ENCODE measurements at places on chromosomes 2 and 18.

DNA sequence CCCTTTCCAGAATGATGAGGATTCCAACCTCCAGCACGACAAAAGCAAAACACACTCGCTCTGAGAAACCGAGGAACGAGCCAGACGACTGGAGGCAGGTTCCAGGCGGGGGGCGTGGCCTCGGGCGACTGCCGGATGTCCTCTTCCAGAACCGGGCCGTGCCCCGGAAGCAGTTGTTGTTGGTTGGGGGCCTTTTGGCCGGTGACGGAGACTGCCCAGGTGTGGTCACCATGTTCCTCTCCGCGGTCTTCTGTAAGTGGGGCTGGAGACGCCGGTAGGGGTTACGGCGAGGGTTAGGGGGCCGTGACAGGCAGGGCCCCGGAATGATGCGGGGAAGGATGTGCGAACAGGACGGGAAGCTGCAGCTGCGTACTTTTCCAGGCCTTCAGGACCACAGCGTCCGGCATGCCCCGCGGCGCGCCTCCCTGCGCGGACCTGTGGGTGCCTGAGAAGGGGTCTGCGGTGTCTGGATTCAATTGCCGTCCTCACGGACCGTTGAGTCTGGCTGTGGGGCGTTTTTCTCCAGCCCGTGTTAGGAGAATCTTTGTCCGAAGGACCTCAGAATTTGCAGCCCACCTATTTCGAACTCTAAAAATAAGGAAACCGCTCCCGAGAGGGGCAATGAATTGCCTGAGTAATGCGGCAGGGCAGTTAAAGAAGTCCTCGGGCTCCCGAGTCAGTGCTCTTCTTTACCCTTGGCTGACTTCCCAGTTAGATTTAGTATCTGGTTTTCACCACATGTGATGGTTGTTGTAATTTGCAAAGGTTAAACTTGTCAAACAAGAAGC lies at the start of gene MRPL33:
MRPL33 (plus strand) TSS at position 172 of the 788 bp plus-strand sequence; CDS start at position 231, 59 bp downstream.
- DNase-seq, result peak; percentile 92

GRCh38 chr2:121342751-121343150 lies 57.7 kb upstream of the TFCP2L1 start:
- DNase-seq, result no peak

DNA sequence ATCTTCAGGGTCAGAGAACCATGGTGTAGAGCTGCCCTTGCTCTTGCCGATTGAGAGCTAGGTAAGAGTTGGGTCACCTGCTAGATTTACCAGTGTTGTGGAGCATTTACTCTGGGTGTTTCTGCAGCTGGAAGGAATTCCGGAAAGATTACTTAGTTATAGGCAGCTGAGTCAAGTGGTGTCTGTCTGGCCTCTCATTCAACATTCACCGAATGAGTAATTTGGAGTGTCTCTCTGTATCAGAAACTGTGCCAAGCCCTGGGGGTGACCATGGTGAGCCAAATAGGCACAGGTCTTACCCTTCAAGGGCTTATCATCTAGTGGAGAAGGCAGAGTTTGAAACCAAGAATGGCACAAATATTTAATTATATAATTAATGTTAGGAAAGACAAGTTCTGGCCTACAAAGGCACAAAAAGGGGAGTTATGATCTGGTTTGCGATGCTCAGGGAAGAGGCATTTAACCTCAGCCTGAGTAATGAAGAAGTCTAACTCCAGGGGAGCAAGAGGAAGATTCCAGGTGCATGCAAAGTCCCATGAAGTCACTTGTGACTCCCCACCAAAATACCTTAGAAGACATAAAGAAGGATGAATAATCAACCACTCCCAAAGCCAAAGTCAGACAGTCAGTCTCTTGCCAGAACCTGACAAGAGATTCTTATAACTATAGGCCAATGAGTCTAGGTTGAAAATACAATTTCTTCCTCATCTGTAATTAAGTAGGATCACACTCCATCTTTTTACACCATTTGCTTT lies 12.5 kb downstream of the SETBP1 start:
- no peak for DNase-seq

DNA sequence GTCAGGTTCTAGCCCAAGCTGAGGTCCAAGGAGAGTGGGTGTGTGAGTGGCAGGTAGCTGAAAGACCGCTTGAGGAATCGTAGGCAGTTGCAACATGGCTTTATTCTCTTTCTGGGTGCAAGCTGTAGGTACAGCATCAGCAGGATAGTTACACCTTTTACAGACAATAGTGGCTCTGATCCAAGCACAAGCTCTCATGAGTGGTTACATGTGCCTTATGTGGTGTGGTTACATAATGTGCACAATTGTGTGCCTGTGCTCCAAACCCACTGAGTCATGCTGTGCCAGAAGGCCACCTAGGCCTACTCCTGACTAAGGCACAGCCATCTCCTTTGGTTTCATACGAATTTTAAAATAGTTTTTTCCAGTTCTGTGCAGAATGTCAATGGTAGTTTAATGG lies 227.6 kb downstream of the SATB2 start:
- DNase-seq, result no peak

DNA sequence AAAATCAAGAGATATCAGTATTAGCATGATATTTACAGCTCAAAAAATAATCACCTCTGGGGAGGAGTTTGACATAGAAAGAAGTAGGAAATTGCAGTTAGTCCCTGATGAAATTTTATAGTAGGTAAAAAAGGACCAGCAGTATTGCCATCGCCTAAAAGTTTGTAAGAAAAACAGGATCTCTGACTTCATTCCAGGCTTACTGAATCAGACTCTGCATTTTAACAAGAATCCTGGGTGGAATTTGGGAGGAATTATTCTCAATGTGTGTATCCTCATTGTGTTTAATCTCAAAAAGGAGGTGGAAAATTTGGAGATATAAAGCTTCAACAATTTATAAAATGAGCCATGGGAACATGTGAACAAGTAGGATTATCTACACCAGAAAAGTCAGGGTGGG lies 31.2 kb upstream of the STAT1 start:
- no peak for DNase-seq

- no peak for DNase-seq
These were observed 213.0 kb downstream of the RNF152 start for GRCh38 chr18:61679836-61680235.

GRCh38 chr2:160482673-160483072 lies 10.9 kb downstream of the RBMS1 start:
- DNase-seq, result no peak

- no peak for DNase-seq
These were observed 489.1 kb upstream of the LRATD1 start for GRCh38 chr2:14143435-14143834.

DNA sequence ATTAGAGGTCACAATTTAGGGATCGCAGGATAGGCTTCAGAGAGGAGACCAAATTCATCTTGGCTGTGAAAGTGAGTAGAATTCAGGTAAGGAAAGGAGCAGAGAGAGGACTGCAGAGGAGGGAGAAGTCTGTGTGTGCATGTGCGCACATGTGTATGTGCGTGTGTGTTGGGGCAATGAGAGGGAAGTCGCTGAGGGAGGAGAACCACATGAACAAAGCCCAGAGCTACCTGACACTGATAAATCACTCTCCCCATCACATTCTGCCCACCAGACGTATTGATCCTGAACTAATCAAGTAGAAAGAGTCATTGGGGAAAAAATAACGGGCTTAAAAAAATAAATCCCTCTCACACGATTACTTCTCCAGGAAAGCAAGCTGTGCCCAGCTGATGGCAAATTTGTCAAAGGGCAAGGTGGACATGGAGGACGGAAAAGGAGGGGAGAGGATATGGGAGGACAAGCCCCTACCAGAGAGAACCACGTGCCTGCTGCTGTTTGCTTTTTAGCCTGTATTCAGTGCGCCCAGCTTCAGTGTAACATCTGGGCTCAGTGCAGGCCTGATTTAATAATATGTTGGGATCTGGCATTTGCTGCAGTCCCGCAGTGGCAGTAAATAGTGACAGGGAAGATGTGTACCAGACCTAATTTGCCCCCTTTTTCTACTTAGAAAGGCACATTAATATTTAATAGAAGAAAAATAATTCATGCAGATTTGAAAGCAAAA lies 307.5 kb downstream of the C1D start:
- DNase-seq, result no peak

GRCh38 chr2:127671557-127672302 lies 3.6 kb downstream of the LIMS2 start:
- no peak for DNase-seq

Measured in hematopoietic multipotent progenitor cell treated with erythropoietin and hydrocortisone succinate and interleukin-3 and kit ligand, for 8 days (in vitro differentiated cells).